Ovary (tissue), 10 donors: ENCODE measurements at places on chromosomes 6 and 20. TPM values are rescaled to one million over a fixed set of nuclear protein-coding genes. Genes with fewer than 3 reads are reported as not detected.

Gene FNDC1
- total RNA-seq, result 0.35 TPM

Gene MDC1
- total RNA-seq, result 43.9 TPM

Gene FAM83D
- 0.72 TPM for total RNA-seq

Gene HLA-DMB
- total RNA-seq, result 39.1 TPM

Gene GHRH
- total RNA-seq, result not detected
